ENCODE measurements at places on chromosomes 7 and 10. TPM values are rescaled to one million over a fixed set of nuclear protein-coding genes. Genes with fewer than 3 reads are reported as not detected.

Gene PRF1
- total RNA-seq, result not detected

DNA sequence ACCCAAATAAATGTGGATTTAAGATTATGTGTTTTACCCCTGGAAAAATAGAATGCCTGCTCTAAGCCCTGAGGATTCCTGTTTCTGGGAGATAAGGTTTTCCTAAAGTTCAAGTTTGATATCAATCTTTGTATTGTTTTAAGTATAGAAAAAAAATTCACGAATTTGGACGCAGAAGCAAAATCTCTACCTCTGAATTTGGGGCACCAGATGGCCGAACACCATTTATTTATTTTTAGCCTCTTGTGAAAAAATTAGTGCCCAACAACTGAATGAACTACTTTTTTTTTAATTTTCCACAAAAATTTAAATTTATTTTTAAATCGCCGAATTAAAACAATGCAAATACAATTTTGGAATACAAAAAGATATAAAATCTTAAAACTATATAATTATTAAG is 128.1 kb upstream of the SP4 start:
- DNase-seq, result no peak

DNA sequence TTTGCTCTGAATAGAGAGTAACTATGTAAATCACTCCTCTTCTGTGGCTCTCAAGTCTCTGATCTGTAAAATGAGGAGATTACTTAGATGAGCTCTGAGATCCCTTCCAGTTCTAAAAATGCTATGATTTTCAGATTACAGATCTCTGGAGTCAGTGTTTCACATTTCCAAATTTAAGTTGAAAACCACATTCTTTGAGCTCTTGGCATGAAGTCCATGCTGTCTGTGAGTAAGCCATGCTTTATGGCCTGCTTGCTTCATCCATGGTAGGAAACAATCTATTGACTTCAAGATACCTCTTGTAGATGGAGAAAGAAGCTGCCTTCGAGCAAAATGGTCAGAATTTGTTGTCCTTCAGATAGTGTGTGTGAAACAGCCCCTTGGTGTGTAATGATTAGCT is 64.9 kb downstream of the CELF2 start:
- no peak for DNase-seq

Gene SCART1
- 0.81 TPM for total RNA-seq

DNA sequence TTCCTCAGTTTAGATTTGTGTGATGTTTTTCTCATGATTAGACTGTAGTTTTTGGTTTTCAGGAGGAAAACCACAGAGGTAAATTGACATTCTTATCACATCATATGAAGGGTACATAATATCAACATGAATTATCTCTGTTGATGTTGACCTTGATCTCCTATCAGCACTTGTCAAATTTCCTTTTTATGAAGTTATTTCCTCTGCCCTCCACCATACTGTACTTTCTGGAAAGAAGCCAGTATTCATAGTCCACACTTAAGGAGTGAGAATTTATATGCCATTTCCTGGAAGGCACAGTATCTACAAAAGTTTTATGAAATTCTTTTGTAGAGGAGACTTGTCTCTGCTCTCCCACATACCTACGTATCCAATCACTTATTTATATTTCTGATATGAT is 807.2 kb upstream of the MBL2 start:
- DNase-seq, result no peak

- no peak for DNase-seq
Observed at GRCh38 chr7:76352193-76352592, 6.6 kb downstream of the YWHAG start.

Gene SLC35B4
- total RNA-seq, result 24.7 TPM

DNA sequence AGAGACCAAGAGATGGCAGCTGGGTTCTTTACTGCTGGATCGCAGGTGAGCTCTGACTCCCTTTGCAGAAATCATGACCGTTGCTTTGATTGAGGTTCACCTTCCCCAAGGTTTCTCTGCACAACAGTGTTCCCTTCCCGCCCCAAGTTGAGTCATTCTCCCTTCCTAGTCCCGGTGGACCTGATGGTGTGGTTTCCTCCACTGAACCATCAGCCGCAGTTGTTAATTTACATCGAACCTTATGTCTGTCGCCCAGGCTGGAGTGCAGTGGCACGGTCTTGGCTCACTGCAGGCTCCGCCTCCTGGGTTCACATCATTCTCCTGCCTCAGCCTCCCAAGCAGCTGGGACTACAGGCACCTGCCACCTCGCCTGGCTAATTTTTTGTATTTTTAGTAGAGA is 5.8 kb downstream of the ZSCAN25 start:
- DNase-seq, result no peak

GRCh38 chr7:52961084-52961483 is 74.3 kb upstream of the POM121L12 start:
- DNase-seq, result no peak

DNA sequence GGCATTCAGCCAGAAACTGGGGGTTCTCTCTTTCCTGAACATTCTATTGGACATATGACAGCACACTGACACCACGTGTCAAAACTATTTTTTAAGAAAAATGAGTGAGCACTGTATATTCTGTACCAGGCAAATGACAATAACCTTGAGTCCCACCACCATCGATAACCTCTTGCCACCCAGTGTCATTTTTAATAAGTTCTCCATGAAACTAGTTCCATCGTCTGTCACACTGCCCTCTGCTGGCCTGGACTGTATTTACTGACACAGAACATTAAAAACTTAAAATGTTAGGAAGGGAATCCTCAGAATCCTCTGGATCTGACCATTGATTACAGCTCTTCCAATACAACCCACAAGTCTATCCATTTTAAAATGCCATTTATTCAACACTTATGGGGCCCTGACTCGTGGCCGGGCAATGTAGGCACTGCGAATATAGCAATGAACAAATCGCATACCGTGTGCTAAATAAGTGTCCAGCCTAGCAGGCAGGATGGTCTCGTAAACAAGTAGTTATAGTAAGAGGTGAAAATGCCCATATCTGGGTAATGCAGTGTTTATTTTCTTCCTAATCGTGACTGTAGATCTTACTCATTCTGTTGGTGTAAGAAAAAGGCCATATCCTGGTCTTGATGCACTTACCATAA is 35.9 kb upstream of the CACNB2 start:
- peak; percentile 22 for DNase-seq

DNA sequence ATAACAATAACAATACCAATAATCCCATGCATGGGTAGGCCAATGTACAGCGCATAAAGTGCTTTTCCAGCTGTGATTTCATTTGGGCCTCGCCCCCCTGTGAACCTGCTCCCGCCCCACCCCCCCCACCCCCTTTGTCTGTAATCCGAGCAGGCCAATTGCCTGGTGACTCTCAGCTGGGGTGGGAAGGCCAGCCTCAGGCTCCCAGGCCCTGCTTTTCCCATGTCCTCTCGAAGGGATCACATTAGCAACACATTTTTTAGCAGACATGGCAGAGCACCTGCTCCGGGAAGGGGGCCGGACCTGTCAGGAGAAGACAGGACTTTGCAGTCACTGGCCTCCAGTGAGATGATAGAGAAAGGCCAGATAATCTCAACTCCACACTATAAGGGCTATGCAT is 439.3 kb downstream of the RPS24 start:
- no peak for DNase-seq

GRCh38 chr7:105218215-105218614 is 170.5 kb downstream of the SRPK2 start:
- peak; percentile 12 for DNase-seq

DNA sequence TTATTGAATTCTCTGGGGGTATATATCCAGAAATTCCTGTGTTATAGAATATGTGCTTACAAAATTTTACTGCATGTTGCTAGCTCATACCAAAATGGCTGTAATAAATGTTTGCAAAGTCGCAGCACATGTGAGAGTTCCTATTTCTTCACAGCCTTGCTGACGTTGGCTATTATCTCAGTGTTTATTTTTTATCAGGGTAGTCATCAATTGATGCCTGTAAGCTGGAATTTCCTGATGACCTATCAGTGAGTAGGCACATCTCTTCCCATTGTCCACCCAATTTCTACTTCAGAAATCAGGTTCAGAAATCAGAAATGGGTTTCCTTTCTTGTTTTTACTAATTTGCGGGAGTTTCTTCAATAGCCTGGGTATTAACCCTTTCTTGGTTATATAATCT is 268.1 kb upstream of the FZD8 start:
- DNase-seq, result peak; percentile 81

DNA sequence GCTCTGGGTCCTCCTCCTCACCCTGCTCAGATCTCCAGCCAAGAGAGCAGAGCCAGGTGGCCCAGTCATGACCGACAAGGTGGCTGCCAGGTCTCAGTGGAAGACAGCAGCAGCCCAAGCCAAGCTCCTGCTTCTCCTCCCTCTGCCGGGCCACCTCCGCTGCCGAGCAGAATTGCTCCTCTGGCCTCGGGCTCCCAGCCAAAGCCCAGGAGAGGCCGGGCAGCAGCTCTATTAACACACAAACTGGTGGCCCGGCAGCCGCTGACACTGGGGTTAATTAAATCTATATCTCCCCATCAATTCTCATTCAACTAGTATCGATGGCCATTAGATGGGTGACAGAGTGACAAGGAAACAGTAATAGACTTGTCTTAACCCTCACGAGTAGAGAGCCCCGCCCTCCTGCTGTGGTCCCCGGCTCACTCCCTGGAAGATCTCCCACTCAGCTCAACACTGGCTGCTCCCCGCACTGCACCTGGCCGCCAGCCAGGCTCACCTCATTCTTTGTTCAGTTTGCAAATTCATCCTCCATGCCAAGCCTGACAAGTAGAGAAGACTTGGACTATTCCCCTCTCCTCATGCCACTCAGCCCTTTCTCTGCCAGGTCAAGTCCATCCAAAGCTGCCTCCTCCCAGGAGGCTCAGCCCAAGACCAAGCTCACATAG is 74.1 kb upstream of the UNC5B start:
- no peak for DNase-seq

GRCh38 chr10:60595852-60596251 is 182.4 kb upstream of the CDK1 start:
- DNase-seq, result no peak

GRCh38 chr10:22427101-22427500 is 81.8 kb downstream of the SPAG6 start:
- no peak for DNase-seq

- no peak for DNase-seq
Observed at GRCh38 chr7:56023500-56023899, 27.7 kb downstream of the PSPH start.

GRCh38 chr10:92758594-92758993 is 68.8 kb downstream of the HHEX start:
- no peak for DNase-seq

Gene PLXNA4
- 0.03 TPM for total RNA-seq

DNA sequence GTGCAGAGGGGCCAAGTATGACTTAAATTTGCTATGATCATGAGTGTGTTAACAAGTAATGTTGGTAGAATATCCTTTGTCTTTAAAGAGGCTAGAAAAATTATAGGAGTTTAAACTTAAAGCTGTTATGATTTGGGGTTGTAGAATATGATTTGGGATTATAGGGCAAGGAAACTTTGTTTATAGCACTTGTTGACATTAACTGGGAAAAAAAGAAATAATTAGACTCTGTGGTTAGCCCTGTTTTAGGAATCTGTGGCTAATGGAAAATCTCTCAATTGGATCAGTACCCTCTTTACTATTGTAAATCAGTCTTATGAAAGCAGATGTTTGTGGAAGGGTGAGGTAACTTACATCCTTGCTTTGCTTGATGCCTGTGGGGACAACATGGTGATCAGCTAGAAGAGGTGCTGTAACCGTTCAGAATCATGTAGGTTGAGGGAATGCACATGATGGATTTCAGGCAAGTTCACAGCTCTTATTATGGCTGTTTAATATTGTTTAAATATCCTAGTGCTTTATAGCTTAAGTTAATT is 11.1 kb downstream of the ING3 start:
- DNase-seq, result no peak

GRCh38 chr7:76065016-76065612 is 17.2 kb downstream of the MDH2 start:
- DNase-seq, result no peak

DNA sequence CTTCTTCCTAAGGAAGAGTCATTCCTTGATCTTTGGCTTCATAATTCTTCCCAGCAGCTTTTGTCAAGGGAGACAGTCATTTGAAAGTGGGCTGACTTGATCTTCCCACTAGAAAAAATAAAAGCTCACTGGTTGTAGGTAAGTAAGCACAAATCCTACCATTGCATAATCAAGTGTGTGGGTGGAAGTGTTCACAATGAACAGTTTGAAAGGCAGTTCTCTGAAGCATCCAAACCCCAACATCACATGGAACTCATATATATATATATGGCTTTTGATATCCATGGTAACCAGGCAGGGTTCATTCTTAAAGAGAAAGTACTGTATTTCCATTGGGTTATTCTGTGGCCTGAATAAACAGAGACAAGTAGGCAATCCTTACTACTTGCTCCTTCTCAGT is 51.6 kb downstream of the ARMH3 start:
- peak; percentile 3 for DNase-seq

Gene GRM3
- total RNA-seq, result not detected

Gene ZNHIT1
- total RNA-seq, result 112 TPM

DNA sequence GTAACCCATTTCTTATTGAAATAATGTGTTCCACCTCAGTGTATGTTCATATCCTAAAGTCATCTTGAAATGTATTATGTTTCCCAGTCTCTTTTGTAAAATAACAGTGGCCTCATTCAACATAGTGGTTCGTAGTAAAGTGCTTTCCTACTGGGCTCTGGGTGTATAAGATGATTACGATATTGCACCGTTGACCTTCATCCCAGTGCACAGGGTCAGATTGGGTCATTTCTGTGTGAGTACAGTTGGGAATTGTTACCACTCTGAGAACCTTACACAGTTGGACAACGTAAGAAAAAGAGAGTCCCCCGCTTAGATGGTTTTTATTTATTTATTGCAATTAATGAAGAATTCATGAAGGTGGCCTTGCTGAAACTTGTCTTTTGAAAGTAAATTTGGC is 135.6 kb downstream of the CHN2 start:
- DNase-seq, result no peak

DNA sequence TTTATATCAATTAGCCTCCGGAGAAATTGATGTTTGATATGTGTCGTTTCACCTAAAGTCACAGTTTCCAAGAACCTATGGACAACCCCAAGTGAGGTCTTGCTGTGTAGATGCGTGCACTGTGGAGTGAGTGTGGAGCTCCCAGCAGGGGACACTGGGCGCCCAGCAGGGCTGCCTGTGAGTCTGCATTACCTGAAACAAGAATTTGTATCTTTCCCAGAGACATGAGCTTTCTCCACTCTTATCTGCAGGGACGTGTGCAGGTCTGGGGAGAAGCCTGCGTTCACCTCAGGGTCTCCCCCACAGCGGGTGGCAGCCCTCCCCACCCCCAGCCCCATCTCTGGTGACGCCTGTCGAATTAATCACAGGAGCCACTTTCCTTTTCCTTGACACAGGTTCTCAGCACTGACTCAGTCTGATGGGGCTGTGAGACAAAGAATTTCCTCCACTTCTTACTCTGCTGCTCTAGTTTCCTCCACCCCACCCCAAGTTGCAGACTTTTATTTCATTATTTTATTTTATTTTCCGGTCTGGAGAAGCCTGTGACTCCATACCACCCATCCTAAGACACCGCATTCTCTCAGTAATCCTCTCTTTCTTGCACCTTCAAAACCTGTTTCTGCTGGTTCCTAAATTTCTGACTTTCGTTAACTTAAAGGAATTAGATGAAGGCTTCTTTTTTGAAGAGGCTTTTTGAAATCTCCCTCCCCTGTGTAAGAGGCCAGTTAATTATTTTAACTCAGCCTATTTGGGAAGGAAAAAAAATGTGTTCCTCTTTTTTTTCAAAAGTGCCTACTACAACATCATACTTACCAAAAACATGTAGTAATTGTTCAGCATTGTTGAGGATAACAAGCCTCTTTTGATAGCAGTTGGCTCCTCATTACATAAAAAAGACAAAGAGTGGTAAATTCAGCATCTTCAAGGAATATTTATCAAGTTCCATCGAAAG is 17.0 kb upstream of the INSIG1 start:
- no peak for DNase-seq

- no peak for DNase-seq
Observed at GRCh38 chr7:7151285-7151684, 31.1 kb upstream of the C1GALT1 start.

Gene GUSB
- total RNA-seq, result 16.7 TPM
